Suprapubic skin (tissue), 4 donors: ENCODE measurements at places on chromosomes 3 and 15. TPM values are rescaled to one million over a fixed set of nuclear protein-coding genes. Genes with fewer than 3 reads are reported as not detected.

ZNF770 gene
- total RNA-seq = 42.7 TPM

CDC25A gene
- not detected for total RNA-seq

DNA sequence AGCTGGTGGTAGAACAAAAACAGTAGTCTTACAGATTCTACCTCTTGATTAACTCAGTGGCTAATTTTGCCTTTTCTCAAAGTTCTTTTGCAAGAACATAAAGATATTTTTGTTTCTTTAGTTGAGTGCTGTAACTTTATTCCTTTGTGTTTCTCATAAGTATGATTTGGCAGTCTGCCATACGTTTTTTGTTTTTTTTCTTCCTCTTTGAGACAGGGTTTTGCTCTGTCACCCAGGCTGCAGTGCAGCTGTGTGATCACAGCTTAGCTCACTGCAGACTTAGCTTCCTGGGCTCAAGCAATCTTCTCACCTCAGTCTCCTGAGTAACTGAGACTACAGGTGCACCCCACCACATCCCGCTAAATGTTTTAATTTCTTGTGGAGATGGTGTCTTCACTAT, 22.4 kb downstream of the B3GNT5 start:
- DNase-seq = no peak

SMARCC1 gene
- 58.4 TPM for total RNA-seq

GRCh38 chr15:39320886-39321285, 260.0 kb upstream of the THBS1 start:
- DNase-seq = no peak

DNA sequence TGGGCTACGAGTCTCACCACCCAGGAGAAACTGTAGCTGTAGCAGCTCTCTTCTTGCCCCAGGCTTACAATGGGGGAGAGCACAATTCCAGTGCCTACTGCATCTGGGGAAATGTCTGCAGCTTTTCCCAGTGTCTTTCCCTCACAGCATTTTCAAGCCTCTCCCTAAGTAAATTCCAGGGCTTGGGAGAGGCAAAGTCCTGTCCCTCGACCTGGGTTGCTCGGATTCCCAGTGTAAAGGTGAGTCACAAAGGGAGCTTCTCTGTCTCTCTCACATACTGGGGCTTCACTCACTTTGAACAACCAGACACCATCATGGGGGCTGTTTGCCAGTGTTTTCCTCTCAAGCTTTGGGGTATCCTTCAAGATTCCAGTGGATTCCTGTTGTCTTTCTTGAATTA, 689.4 kb upstream of the NAALADL2 start:
- DNase-seq = no peak

AP3B2 gene
- 3.1 TPM for total RNA-seq

DNA sequence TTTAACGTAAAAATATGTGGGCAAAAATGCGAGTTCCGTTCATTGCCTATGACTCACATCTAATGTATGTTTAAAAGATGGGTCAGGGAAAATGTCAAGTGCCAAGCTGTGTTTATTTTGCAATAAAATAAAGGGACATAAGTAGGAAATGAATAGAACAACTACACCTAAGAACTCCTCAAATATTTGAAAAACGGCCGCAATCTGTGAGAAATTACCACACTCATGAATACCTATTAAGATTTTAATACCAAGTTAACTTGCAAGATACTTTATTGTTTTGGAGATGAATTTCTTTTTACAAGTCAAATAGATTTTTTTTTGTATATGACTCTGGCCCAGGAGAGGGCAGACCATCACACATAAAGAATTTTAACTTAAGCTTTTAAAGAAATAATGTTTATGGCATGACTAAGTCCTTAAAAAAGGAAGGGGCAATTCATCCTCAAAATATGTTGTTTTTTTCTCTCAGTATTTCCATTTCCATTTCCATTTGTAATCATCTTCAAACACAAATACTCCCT, 152.7 kb downstream of the SUCNR1 start:
- no peak for DNase-seq

IQCH gene
- total RNA-seq = 3.0 TPM

DISP2 gene
- total RNA-seq = not detected

- no peak for DNase-seq
These were observed 421.3 kb downstream of the PYDC2 start for GRCh38 chr3:191882289-191882688.

- no peak for DNase-seq
These were observed 47.4 kb upstream of the MKRN3 start for GRCh38 chr15:23518104-23518503.

- DNase-seq = peak; percentile 9
These were observed 78.8 kb upstream of the UBE2E1 start for GRCh38 chr3:23726811-23727548.

- no peak for DNase-seq
These were observed 65.8 kb upstream of the PTX3 start for GRCh38 chr3:157370867-157371266.

DNA sequence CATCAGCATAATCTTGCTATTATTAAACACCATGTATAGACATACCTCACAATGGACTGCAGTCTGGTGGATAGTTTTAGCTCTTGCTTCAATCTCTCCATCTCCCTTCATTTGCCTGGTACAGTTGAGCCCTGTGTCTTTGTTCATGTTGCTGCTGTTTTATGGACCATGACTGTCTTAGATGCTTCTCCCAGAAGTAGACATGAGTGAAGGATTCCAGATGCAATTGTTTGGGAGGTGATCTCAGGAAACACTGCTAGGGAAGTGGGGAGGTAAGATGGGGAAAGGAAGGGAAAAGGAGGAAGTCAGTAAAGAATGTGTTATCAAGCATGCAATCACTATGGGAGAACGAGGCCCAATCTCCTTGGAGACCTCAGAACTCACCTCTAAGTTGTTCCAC, 36.3 kb upstream of the CTNNB1 start:
- no peak for DNase-seq

DNA sequence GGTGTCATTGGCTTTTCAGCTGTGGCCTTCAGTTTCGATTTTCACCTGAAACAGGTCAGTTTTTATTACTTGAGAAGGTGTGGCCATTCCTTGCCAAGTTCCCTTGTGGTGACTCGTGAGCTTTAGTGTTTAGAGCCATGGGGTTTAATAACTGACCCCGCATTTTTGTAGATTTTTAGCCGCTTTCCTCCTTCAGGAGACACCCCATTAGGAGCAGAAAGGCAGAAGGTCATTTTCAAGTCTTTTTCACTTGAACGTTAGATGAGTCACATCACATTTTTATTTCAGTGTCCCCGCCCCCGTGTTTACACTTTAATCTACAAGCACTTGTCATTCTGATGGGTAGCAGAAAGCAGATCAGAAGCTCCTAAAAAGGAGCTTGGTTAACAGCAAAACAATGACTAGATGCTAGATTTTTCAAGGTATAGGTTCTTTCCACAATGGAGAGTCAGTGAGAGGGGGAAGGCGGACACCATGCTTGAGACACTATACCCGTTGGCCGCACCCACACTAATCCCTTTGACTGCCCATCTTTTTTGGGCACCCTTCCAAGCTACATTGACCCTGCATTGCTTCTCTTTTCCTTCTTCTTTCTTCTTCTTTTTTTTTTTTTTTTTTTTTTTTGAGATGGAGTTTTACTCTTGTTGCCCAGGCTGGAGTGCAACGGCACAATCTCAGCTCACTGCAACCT, 132.7 kb downstream of the GHSR start:
- DNase-seq = no peak

GRCh38 chr3:12235691-12236090, 53.2 kb upstream of the PPARG start:
- DNase-seq = no peak

DNA sequence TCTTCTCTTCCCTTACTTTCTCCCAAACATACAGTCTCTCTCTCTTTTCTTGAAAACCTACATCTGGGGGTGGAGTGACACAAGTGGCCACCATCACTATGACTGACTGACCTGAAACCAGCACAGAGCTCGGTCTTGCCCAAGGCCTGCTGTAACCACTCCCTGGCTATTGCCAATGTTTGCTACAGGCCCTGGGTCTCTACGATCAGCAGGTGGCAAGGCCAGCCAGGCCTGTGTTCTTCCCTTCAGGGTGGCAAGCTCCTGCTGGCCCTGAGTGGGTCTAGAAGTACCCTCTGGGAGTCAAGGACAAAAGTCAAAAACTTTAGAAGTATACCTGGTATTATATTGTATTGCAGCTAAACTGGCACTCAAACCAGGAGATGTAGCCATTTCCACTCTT, 140.9 kb upstream of the TGFBR2 start:
- DNase-seq = no peak

DNA sequence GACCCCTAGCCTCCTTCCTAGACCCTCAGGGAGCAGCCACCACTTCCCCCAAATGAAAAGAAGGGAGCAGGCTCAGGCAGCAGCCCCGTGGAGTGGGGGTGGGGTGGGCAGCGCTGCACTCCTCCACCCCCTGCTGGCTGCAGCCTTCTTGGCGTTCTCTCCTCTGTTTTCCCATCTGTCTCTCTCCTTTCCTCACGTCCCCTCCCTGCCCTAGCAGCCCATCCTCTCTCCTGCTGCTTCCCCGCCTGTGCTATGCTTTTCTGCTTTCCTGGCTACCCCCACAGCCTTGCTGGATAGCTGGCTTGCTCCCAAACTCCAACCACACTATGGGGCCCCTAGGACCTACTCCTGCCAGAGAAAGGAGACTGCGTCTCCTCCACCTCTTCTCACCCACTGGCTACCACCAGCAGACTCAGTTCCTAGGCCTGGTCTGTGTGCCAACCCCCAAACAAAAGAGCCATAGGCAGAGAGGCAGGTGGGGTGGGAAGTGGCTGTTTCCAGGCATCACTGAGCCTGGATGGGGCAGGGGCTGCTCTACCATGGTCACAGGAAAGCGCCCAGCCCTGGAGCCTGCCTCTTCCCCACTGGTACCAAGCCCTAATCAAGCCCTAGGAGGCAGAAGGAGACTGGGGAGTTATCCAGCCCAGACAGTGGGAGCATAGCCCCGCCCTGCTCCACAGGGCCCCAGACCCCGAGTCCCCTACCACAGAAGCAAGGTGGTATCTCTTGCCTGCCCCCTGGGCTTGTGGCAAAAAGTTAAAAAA, 3.4 kb upstream of the DISP2 start:
- no peak for DNase-seq

- no peak for DNase-seq
These were observed 1010.0 kb downstream of the SQOR start for GRCh38 chr15:46644501-46645481.

DNA sequence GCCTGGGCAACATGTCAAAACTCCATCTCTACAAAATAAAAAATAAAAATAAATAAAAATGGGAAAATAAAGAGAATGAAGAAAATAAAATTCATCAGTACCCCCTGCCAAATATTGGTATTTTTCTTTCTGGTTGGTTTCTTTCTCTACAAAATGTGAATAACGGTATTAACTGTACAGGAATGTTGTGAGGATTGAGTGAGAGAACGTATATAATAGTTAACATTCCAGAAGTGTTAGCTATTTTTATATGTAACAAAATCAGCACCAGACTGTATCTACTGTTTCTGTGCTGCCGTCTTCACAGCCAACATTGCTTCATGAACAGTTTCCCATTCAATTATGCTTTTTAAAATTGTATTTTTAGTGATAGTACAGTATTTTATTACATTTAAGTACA, 25.5 kb upstream of the RNU6-1 start:
- no peak for DNase-seq

DNA sequence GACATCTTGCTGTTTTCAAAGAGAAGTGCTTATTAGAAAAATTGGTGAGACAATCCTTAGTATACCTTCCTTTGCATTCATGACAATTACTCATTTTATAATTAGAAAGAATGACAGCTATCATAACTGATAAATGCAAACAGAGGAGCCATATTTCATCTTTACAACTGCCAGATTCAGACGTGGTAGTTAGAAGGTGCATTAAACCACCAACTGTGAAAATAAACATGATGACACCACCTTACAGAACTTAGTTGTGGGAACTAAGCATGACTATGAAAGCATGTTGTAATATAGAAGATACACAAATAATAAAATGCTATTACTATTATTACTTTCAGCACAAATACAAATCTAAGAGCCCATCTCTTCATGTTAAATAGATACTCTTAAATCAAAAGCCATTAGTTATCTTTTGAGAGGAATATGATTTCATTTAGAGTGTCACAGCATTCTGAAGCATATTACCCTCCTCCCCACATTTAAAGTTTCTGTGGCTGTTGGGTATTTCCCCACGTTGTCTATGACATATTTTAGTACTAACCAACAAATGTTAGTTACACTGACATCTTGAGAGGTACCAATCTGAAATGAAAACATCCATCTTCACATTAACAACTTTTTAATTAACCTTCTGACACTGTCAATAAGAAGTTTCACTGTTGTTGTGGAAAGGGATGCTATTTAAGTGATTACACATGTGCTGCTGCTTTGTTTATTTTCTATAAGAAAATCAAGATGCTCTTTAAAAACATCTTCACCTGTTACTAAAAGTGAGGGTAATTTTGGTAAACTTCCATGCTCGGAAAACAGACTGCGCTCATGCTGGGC, 163.8 kb downstream of the LSAMP start:
- DNase-seq = no peak

AHSG gene
- not detected for total RNA-seq

GRCh38 chr3:87033205-87033604, 42.3 kb upstream of the VGLL3 start:
- DNase-seq = no peak

CACNA2D3 gene
- total RNA-seq = 1.1 TPM

- DNase-seq = no peak
These were observed 603 bp downstream of the SCAPER start for GRCh38 chr15:76904461-76905012.

STRA6 gene
- not detected for total RNA-seq

PLA2G4E gene
- 47.9 TPM for total RNA-seq

GRCh38 chr3:187828579-187829452, 83.5 kb upstream of the BCL6 start:
- no peak for DNase-seq

- DNase-seq = no peak
These were observed 5.8 kb downstream of the HEXA start for GRCh38 chr15:72369964-72370363.

DNA sequence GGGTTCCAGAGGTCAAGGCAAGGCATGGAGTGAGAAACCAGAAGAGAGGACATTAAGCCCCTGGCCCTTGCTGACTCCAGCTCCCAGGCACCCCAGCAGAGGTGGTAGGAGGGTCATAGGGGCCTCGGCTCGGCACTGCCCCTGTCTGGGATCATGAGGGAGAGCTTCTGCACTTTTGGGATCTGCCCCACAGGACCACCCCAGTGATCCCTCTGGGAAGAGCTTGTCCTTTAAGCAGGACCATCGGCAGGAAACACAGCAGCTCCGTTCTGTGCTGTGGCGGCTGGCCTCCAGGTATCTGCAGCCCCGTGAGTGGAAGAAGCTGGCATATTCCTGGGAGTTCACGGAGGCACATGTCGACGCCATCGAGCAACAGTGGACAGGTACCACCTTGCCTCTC, 35.5 kb downstream of the ANKDD1A start:
- peak; percentile 71 for DNase-seq
